ENCODE measurements at places on chromosomes 16 and 17.

GRCh38 chr17:68356520-68356919 is 65.2 kb downstream of the ARSG start:
- peak; percentile 36 for DNase-seq

DNA sequence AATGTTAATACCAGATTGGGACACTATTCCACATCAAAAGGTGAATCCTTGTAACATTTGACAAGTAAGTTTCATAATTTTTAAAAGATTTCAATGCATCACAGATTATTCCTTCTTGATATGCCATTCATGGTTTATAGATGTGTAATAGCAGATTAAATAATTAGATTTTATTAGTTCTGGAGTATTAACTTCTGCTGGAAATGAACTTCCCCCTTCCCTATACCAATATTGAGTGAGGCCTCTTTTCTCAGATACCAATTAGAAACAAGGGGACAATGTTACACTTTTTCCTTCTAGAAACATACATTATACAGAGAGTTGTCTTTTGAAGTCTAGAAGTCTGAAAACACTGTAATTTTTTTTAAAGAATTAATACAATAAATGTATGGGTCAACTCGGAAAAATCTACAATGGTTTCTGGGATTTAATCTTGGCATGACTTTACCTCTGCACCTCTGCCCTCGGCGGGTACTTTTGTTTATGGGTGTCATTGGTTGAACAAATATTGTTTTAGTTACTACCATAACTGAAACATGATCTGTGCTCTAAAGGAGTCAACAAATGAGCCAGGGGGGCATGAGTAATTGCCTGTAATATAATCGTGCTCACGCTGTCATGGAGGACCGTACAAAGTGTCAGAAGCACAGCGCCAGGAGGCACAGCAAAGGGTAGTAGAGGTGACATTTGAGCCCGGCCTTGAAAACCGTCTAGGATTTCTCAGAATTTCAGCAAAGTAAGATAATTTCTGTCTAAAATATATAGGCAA is 8.2 kb downstream of the LRRC37B start:
- DNase-seq, result no peak

GRCh38 chr16:72475688-72476087 is 303.7 kb upstream of the PMFBP1 start:
- DNase-seq, result no peak

DNA sequence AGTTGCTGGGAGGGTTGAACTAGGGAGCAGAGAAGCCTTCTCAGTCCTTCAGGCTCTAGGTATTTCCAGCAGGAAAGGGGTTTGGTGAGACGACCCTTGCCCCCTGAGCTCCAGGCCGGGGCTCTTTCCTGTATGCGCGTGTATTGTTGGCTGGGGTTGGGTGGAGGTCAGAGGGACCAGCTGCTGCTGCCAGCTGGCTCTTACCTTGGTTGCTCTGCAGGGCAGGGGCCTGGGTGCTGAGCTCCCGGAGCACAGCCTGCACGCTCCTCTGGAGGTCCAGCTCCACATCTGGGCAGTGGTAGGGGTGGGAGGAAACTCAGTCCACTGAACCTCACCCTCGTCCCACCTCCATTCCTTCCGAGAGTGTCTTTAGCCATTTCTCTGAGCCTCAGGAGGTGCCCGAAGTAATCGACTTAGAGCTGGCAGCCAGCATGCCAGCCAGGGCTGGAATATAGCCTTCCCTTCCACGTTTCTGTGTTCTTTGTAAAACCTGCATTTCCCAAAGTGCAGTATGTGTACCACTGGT is 28.0 kb downstream of the PIK3R6 start:
- no peak for DNase-seq

Measured in stimulated activated CD8-positive, alpha-beta memory T cell treated with anti-CD3 and anti-CD28 coated beads, Interleukin-4, amount 100 ng/mL, for 1 hour (primary cell).